ENCODE measurements at places on chromosomes 2 and 18.

DNA sequence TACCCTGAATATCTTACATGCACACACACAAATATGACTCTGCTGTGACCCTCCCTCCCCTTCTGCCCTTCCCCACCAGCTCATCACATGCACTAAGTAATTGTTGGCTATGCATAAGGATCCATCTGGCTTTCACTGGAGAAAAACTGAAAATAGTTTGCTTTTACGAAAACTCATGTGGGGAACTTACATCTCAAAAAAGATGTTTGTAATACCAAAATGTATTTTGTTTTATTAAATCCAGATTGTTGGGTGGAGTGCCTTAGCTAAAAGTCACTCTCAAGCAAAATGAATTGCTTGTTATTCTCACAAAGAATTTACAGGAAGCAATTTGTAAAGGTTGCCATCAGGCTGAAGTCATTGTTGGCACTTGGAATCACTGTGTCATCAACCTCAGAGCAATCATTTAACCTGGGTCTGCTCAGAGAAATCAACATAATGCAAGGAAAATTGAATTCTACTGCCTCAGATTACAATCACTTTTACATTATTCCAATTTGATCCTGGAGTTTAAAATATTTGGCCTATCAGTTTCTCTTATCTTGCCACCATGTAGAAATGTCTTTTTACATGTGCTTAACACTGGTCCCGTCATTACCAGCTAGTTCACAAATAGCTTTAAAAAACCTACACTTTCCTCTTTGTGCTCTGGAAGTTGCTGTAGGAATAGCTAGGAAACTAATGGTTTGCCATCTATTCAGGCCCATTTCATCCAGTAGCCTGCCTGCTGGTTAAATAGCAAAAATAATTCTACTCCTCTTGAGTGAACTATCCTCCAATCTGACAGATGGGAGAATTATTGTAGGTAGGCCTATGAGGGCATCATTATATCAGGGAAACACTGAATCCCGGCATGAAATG lies 90.3 kb upstream of the TMEM17 start:
- DNase-seq: no peak

GRCh38 chr2:40224318-40224717 lies 227.6 kb downstream of the SLC8A1 start:
- no peak for DNase-seq

- no peak for DNase-seq
Observed at GRCh38 chr2:47457268-47457667, 54.3 kb downstream of the MSH2 start.

DNA sequence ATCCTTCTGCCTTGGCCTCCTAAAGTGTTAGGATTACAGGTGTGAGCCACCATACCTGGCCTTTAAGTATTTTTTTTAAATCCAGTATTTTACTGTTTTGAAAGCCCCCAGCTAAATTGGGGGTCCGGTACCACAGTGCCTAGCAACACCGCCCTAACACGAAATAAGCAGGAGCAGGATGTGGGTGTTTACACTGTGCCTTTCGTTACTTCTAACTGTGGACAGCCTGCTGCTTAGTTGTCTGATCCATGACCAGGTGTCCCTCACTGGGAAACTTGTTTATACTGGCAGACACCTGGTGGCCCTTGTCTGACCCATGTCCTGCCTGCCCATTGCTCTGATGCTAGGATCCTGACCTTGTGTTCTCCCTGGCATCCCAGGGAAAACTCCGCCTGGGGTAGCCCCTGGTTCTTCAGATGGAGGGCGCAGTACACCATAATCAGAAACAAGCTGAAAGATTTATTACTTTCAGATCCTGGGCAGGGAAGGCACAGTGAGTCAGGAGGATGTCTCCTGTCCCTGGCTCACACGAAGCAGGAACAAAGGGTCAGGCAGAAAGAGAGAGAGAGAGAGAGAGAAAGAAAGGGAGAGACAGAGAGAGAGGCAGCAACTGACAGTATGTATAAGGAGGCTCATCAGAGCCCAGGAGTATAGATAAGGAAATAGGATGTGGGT lies 55.7 kb downstream of the NCAPH start:
- no peak for DNase-seq

DNA sequence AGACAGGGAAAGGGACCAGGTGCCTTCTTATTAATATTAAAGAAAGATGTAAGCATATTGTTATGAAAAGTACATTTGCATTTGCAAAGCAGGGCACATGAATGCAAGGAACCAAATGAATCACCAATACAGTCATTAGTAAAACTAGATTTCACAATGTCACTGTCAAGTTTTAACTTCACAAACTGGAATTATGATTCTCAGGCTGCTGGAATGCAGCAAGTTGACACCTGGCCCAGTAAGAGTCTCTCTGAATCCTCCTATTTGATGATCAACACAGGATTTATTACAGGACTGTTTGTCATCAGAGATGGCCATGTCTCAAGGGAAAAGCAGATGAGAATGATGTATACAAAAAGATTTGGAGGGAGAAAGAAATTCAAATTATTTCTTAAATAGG lies 72.9 kb upstream of the STK39 start:
- no peak for DNase-seq

DNA sequence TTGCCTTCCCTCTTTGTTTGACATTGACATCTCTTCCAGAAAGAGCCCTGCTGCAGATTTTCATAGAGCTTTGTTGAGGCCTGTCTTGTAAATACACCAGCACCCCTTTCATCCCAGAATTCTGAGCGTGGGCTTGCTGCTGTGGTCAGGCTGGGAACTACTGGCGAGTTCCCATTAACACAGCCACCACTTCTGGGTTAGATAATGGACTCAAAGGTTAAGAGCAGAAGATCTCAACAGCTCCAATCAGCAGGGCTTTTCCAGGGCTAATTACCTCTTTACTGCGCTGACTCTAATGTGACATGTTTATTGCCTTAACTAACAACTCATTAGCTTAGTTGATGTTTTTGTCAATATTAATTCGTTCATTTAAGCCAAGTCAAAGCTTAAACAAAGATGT lies 235.9 kb upstream of the BOD1L2 start:
- no peak for DNase-seq

- no peak for DNase-seq
Observed at GRCh38 chr2:16713011-16713423, 47.4 kb upstream of the CYRIA start.

DNA sequence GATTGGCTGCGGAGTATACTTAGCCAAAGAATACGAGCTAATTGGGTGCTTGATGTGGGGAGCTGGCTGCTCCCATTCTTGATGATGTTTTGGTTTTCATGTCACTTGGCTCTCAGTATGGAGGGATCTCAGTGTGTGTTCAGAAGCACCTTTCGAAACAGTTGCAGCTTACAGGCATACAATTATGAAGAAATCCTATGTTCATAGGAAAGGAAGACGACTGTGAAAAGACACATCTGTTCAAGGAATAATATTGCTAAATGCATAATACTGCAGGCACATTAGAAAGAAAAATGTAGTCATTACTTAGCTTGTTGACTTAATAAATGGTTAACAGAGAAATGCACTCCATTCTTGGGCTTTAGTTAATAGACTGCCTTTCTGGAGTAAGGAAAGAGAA lies 4.1 kb downstream of the LRRC30 start:
- no peak for DNase-seq

DNA sequence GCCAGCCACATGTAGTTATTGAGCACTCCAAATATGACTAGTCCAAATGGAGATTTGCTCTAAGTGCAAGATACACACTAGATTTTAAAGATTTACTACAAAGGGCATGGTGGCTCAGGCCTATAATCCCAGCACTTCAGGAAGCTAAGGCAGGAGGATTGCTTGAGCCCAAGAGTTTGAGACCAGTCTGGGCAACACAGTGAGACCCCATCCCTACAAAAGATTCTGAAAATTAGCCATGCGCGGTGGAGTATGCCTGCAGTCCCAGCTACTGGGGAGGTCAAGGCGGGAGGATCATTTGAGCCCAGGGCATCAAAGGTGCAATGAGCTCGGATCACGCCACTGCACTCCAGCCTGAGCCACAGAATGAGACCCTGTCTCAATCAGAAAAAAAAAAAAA lies 93.5 kb upstream of the HNRNPA3 start:
- DNase-seq: no peak

- no peak for DNase-seq
Observed at GRCh38 chr2:142605421-142605820, 272.0 kb upstream of the KYNU start.

- no peak for DNase-seq
Observed at GRCh38 chr18:23816740-23817139, 127.5 kb downstream of the LAMA3 start.

DNA sequence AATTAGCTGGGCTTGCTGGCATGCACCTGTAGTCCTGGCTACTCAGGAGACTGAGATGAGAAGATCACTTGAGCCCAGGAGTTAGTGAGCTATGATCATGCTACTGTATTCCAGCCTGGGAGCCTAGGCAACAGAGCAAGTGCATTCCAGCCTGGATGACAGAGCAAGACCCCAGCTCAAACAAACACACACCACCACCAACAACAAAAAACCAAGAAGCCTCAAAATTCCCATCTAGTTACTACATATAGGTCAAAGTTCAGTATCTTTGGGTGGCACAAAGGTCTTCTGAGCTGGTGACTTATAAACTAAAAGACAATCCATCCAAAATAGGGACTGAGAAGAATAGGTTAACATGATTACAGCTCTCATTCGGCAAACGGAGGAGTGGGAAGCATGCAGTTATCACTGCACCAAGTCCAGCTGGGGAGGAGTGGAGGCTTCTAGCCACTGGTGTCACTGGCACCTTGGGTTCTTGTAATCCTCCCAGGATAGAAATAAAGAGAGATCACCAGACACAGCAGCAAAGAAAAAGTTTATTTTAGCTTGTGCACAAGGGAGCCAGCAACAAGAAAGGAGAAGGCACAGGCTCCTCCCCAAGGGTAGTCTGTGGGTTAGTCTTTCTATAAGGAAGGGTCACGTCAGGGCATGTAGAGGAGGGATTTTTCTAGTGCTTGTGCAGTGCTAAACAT lies 57.4 kb downstream of the SH2D6 start:
- DNase-seq: no peak

DNA sequence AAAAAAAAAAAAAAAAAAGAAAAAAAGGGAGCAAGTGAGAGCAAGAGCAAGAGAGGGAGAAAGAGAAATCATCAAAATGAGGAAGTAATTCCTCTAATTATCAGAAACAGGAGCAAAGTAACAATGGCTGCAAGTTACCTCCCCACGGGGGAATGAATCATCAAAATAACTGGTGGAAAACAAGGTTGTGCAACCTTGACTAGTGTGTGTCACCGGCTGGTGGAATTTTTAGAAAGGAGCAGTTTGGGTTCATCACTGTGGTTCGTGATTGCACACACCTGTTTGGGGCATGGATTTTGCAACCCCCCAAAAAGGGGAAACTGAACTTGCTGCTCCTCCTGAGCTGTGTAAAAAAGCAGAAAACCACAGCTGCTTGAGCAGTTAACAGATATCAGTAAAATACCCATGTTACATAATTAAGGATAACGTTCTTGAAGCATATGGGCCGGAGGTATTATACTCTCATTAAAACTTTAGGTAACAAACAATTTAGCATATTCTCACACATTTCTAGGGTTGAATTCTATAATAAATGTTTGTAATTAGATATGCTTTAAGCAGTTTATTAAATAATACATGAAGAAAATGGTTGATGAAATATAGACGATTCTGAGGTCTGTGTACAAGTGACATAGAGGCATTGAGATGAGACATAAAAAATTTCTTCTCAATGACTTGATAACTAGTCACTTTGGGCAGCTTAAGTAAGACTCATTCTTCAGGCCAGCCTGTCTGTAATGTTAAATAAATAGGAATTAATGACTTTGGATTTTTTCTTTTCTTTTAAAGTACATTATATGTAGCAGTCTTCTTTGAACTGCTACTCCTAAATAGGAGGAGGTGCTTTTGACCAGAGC lies 184.2 kb upstream of the ZEB2 start:
- DNase-seq: no peak

- no peak for DNase-seq
Observed at GRCh38 chr2:43020296-43020695, 206.1 kb downstream of the ZFP36L2 start.

GRCh38 chr2:12457831-12458230 lies 258.9 kb upstream of the TRIB2 start:
- no peak for DNase-seq

- no peak for DNase-seq
Observed at GRCh38 chr2:205868053-205868452, 185.8 kb downstream of the NRP2 start.

DNA sequence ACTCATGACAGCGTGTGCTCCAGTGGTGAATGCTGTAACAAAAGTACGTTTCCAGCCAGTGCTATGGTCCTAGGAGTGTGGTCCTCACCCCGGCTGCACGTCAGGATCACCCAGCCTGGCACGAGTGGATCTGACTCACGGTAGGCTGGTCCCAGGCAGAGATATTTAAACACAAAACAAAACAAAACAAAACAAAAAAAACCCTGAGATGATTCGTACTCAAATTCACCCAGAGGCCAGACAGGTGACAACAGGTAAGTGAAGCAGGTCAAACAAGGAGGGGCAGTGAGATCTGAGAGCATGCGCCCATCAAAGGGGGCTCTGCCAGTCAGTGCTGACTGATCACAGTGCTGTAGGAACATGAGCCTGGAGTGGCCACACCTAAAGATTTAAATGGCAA lies 43.2 kb downstream of the C2orf76 start:
- no peak for DNase-seq

DNA sequence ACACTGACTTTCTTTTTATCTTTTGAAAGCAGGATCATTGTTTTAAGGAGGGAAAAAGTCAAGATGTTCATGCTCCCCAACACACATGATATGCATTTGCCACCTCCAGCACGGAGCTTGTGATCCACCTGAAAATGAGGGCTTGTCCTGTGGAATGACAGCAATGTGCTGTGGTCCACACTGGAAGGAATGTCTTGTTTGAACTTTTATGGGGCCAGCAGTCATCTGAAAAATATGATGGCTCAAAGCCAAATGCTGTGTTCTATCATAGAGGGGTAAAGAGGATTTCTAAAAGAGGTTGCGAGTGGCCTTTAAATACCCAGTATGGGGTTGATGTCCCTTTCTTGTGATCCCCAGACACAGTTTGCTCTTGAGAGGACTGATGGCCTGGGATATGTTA lies 226.5 kb upstream of the SPRED2 start:
- no peak for DNase-seq

GRCh38 chr2:69816923-69817542 lies 12.4 kb upstream of the GMCL1 start:
- peak; percentile 70 for DNase-seq

GRCh38 chr18:51068105-51068504 lies 38.1 kb downstream of the SMAD4 start:
- no peak for DNase-seq

GRCh38 chr2:69734035-69734611 lies 7.8 kb upstream of the ANXA4 start:
- no peak for DNase-seq

GRCh38 chr2:105130546-105130945 lies 92.7 kb downstream of the MRPS9 start:
- DNase-seq: no peak
